ENCODE measurements at places on chromosomes 5 and 9. TPM values are rescaled to one million over a fixed set of nuclear protein-coding genes. Genes with fewer than 3 reads are reported as not detected.
A peak's percentile ranks its signal among the peaks of the same experiment; 100 is the strongest.

Gene SLC46A2
- total RNA-seq: not detected

Gene UGT3A1
- not detected for total RNA-seq

Gene ARHGEF39
- total RNA-seq: 10.8 TPM

Gene SLC45A2
- not detected for total RNA-seq

- H3K4me1 ChIP-seq: no peaks in the 10 kb centered on the region
- DNase-seq: no peak
- H3K27me3 ChIP-seq: no peaks in the 10 kb centered on the region
Observed at GRCh38 chr5:87574106-87574505, 161.4 kb upstream of the CCNH start.

GRCh38 chr9:136051837-136052471, 43.1 kb downstream of the NACC2 start:
- H3K4me3 ChIP-seq: no peak overlapping the region
- H3K4me1 ChIP-seq: peaks cover 3% of the 10 kb centered on the region

DNA sequence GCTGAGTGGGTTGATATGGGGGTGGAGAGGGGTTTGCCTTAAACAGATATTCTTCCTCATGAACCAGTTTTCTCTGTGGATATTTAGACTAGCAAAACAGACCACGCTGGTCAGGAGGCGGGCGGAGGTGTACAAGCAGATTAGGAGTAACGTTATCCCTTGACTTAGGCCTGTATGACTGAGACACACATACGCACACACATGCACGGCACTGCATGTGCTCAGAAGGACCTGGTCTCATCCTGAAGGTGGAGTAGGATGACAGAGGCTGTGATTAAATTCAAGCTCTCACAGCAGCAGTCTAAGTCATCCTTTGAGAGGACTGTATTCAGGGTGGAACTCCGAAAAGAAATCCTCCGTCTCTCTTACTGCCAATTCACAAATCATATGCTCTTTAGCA, 209.7 kb downstream of the DIRAS2 start:
- peak; percentile 30 for DNase-seq
- no peaks in the 10 kb centered on the region for H3K4me1 ChIP-seq
- no peak overlapping the region for H3K27ac ChIP-seq
- no peaks in the 10 kb centered on the region for H3K36me3 ChIP-seq
- H3K4me3 ChIP-seq: no peak overlapping the region

DNA sequence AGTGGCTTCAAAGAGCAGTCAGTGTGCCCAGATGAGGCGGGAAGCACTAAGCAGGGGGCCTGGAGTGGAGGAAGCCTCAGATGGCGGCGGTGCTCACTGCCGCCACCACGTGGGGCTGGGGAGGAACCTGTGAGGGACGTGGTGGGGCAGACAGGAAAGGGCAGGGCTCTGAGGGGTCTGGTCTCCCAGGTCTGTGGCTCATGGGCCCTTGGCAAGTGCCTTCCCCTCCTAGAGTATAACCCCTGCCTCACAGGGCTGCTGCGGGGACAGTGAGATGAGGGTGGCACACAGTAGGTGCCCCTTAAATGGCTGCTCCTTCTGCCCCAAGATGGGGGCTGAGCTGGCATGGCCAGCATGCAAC, 26.6 kb downstream of the NR5A1 start:
- no peaks in the 10 kb centered on the region for H3K36me3 ChIP-seq
- H3K4me1 ChIP-seq: no peaks in the 10 kb centered on the region
- no peak overlapping the region for H3K4me3 ChIP-seq
- H3K27me3 ChIP-seq: peaks cover 13% of the 10 kb centered on the region
- no peak for DNase-seq

DNA sequence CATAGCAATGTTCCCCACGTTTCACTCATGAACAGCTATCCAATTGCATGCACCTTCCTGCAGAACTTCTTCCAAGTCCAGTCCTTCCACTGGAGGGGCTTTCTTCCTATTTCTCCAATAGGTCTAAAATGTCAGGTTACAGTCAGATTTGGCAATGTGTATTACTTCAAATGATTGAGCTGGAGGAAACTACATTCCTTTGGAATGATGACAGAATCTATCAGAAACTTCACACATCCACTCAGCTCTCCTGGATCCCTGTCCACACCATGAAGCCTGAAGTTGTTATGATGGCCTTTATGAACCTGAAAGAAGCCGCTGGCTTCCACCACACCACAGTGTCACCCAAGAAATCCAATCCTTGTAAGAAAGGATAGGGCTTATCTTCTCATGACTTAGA, 32.2 kb downstream of the FBXW2 start:
- peaks cover 16% of the 10 kb centered on the region for H3K4me1 ChIP-seq
- DNase-seq: no peak
- H3K27ac ChIP-seq: no peak overlapping the region
- no peak overlapping the region for H3K4me3 ChIP-seq
- H3K36me3 ChIP-seq: peaks cover 55% of the 10 kb centered on the region

DNA sequence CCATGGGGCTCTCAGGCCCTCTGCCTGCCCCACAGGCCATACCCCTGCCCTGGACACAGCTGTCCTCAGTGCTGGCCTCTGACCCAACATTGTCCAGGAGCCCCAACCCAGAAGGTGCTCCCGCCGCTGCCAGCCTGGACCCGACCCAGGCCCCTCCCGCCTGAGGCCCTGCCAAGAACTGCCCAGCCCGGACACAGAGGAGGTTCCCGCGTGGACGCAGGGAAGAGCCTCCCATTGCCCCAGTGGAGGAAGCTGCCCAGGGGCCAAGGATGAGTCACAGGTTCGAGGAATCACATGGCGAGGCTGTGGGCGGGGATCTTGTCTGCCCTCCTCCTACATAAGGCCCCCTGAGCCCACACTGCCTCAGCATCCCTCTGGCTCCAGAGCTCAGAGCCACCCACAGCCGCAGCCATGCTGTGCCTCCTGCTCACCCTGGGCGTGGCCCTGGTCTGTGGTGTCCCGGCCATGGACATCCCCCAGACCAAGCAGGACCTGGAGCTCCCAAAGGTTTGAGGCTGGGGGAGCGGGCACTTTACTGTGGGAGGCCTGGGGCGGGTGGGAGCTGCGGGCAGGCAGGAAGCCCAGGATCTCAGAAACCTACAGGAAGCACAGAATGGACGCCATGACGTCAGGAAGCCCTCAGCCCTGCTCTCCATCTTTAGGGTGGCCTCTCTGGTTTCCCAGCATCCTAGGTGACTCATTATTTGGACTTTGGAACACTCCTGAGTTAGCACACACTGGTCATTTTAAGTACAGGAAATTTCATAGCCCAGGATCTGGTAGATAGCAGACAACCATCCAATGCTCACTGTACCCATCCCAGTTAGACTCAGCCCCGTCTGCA, at the start of gene PAEP:
Gene PAEP (plus strand): TSS at position 366 of the 844 bp plus-strand sequence.
- no peaks in the 10 kb centered on the region for H3K27me3 ChIP-seq
- no peaks in the 10 kb centered on the region for H3K36me3 ChIP-seq
- H3K4me1 ChIP-seq: no peaks in the 10 kb centered on the region
- H3K27ac ChIP-seq: no peak within 1 kb of the TSS
- no peak for DNase-seq

GRCh38 chr5:23864786-23865185, 357.4 kb downstream of the PRDM9 start:
- H3K4me1 ChIP-seq: no peaks in the 10 kb centered on the region
- H3K36me3 ChIP-seq: no peaks in the 10 kb centered on the region
- H3K4me3 ChIP-seq: no peak overlapping the region
- H3K27ac ChIP-seq: no peak overlapping the region

Data from activated CD4-positive, alpha-beta T cell treated with anti-CD3 and anti-CD28 coated beads, Interleukin-2, amount 10 ng/mL, durations not matched to agents 24 days and 14 days (primary cell).